HL-60 (cell line): ENCODE measurements at places on chromosomes 4 and X.

GRCh38 chr4:113094802-113095201 lies 45.3 kb downstream of the ANK2 start:
- DNase-seq, result no peak

DNA sequence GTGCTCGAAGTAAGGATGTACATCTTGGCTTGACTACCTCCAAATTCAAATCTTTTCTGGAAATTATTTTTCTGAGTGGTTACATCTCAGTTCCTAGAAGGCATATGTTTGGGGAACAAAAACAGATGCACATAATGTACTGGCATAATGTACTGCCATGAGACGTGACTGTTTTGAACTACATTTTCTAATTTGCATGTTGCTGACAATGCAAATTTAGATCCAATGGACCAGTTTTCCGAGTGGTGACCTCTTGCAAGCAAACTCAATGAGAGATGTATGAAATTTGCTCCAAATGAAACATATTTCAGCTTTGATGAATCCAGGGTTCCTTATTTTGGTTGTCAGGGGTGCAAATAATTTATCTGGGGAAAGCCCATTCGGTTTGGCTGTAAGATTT lies 694.3 kb downstream of the GRXCR1 start:
- no peak for DNase-seq

- DNase-seq, result no peak
Measured at GRCh38 chrX:131704136-131704695, 160.3 kb downstream of the OR13H1 start.

DNA sequence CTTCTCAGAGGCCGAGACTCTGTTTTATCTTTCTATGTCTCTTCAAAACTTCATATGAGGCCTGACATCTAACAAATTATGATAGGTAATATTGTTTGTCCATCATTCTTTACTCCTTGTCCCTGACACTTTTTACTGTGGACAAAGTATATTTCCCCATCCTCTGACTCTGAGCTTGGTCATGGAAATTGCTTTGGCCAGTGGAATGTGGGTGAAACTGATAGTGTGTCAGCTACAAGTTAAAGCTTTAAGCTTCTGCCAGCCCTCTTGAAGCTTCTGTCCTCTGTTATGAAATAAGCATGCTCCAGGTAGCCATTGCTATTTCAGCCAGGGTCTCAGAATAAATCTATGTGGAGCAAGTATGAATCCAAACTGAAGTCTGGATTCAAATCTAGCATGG lies 604.6 kb downstream of the BCOR start:
- no peak for DNase-seq

DNA sequence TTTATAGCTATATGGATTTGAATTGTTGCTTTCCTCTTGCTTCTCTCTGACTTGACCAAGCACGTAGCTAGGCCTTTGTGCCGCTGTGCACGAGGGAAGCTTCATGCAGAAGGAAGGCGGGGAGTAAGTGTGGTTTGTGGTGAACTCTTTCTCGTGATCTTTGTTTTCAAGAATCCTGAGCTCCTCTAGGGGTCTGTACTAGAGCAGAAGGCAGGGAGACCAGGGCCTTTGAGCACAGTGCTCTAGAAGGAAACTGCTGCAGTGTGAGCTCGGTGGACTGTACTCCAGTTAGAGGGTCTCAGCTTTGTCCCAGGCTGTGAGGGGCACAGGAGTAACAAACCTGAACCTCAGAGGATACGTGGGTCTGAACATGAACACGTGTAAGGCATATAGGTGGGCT lies 49.0 kb downstream of the AGA start:
- DNase-seq, result no peak

- peak; percentile 91 for DNase-seq
Measured at GRCh38 chrX:131830400-131831184, 192.5 kb upstream of the STK26 start.

DNA sequence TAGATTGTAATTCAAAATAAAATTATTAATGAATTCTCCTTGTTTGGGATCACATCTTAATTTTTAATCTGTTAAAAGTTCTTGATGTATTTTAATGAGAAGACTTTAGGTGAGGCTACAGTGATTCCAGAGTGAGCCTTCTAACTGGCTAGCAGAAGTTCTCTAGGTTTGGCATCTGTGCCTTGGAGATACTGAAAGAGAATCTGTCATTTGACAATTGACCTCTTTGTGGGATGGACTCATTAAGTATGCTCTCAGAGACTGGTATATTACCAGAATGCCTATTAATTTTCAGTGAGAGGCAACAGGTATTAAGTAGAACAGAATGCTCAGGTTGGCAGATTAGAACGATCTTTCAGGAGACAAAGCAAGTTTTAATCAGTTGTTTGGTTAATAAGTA lies 10.2 kb downstream of the CCNG2 start:
- DNase-seq, result no peak

DNA sequence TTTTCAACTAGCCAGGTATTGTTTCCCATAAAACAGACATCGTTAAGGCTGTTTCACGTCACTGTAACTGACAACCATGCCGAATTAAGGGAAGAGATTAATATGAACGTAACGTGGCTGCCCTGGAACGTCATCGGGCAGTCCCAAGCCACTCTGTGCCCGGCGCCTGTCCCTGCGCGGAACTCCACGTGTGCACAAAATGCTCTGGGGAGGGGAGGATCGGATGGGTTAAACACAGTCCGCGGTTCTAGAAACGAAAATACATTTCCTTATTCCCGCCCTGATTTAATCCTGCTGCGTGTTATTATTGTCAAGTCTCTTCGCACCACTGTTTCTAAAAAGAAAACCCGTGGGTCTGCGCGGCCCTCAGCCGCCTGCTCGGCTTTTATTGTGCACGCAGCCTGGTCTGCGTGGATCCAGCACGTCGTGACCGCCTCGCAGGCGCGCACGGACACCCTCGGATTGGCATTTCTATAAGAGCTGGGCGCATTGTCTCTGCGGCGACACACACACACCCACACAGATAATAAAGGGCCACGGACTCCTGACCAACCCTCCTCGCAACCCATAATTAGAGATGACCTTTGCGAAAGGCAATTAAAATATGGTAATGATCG lies 69.6 kb upstream of the BCOR start:
- no peak for DNase-seq

GRCh38 chrX:46180258-46180687 lies 364.9 kb downstream of the ZNF674 start:
- peak; percentile 85 for DNase-seq

GRCh38 chr4:64340218-64341110 lies 68.8 kb downstream of the TECRL start:
- no peak for DNase-seq

- peak; percentile 44 for DNase-seq
Measured at GRCh38 chr4:15416357-15417232, 11.2 kb upstream of the C1QTNF7 start.

GRCh38 chrX:10142041-10142599 lies 14.7 kb upstream of the CLCN4 start:
- no peak for DNase-seq

DNA sequence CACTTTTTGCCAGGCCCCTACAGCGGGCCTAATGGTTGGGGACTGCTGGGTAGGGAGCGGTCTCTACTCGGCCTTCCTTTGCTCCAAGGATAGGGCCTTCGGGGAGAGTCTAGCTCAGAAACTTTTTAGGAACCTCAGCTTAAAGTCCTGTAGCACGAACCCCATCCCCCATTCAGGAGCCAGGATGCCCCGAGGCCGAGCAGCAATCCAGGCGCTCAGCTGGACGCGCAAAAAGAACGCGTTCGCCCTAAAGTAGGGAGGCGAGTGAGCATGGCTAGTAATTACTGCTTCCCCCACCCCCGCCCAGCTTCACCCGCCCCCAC lies 9.7 kb downstream of the POU4F2 start:
- no peak for DNase-seq

DNA sequence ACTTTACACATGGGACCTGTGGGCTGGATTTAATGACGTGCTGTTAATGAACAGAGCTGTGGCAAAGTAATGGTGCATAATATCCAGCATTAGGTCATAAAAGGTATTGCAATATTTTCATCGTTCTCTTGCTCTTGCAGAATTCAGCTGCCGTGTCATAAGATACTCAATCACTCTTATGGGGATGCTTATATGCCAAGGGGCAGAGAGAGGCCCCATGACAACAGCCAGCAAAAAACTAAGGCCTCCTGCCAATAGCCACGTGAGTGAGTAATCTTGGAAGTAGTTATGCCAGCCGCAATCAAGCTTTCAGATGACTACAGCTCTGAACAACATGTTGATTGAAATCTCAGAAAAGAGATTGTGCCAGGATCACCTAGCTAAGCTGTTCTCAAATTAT lies 616.9 kb downstream of the FSTL5 start:
- no peak for DNase-seq

GRCh38 chr4:184154199-184154598 lies 63.5 kb downstream of the ENPP6 start:
- no peak for DNase-seq

- peak; percentile 12 for DNase-seq
Measured at GRCh38 chrX:64975491-64975890, 759 bp downstream of the ZC4H2 start.

DNA sequence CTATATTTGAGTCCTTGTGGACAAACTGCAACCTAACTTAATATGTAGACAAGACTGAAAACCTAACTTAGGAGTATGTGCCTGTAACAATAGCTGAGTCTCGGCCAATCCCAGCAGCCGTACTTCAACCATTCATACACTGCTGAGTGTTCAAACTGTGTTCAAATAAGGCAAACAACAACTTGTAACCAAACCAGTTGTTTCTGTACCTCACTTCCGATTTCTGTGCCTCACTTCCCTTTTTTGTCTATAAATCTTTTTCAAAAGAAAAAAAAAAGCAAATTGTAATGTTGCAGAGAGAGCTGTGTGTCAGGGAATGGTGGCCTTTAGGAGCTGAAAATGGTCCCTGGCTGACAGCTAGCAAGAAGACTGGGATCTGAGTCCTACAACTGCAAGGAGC lies 46.0 kb downstream of the GEMIN8 start:
- peak; percentile 0 for DNase-seq

GRCh38 chrX:17521871-17522693 lies 147.1 kb downstream of the NHS start:
- DNase-seq, result no peak

DNA sequence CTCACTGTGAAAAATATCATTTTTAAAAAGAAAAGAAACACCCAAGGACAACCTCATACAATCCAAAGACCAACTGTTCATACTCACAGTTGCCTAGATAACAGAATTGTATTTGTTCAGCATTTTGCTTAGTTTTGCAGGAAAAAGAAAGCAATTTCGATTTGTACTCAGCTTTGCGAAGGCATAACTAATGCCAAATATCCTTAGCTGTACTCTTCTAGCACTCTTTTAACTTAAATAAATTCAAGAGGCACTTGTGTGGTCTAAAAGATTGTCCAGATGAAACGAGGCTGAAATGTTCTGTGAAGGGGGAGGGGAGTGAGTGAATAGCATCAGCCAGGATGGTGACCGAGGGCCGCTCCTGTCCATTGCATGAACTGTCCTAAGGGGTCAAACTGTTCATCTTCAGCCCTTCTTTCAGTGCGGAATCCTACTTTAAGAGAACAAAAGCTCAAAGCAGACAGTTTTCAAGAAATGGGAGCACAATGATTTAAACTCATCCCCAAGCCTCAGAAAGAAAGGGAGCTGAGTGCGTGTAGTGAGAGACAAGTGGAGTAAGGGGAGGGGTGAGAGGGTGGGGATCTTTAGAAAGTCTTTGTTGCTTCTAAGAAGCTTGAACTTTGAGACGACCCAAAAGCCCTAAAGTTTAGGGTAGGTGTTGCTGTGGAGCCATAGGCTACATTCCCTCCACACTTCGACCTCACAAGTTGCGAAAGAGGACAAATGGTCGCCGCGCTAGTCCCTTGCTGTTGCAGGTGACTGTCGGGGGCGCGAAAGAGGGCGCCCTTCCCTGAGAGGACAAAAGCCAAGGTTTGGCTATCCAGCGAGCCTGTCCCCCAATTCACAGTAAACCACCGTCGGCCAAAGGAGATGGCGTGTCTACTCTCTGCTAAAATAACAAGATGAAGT lies 4.0 kb upstream of the NEUROG2 start:
- no peak for DNase-seq

DNA sequence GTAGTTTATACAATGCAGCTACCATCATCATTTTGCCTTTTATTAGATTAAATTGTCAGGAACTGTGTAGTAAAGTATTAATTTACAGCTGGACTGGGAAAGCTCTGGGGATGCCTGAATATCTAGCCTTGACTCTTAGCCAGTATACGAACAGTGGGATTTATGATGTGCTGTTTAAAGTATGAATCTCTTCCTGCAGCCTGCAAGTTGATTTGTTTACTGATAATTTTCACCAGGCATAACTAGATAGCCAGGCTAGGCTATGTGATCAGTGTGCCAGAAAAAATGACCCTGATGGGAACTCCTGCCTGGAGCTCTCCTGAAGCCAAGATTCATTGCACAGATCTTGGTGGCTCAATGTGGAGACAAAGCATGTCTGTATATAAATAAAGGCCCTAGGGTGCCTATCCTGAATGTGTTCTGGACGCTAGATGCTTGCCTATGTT lies 119.2 kb downstream of the SCLT1 start:
- DNase-seq, result no peak

DNA sequence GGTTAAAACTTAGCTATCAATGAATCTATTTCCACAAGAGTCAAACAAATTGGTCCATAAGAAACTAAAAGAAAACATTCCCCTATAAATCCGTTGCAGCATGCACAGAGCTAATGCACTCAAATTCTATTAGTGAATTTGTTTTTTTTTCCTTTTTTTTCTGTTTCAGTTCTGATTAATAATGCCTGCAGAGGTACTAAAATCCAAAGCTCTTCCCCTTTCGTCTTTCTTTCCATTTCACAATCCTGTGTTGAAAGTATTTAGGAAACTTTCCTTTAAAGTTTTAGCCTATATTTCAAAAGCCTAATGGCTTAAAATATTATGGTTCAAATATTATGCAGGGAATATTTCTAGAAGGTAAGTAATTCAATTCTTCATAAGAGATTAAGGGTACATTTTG lies 45.9 kb upstream of the VEGFD start:
- DNase-seq, result no peak

DNA sequence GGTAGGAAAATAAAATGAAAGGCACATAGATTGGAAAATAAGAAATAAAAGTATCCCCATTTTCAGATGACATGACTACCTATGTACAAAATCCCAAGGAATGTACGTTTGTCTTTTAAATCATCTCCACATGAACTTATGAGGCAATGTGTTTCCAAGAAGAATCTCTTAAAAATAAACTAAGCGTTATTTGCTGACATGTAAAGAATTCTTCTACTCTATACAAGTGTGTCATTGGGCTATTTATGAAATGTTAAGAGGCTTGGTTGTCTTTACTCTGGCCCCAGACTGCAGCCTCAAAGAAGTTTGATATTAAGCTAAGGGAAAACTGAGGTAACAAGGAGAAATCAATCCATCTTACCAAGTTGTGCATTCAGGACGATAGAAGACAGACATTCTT lies 17.1 kb downstream of the BEX3 start:
- no peak for DNase-seq

- no peak for DNase-seq
Measured at GRCh38 chr4:150136481-150136880, 58.2 kb downstream of the DCLK2 start.

DNA sequence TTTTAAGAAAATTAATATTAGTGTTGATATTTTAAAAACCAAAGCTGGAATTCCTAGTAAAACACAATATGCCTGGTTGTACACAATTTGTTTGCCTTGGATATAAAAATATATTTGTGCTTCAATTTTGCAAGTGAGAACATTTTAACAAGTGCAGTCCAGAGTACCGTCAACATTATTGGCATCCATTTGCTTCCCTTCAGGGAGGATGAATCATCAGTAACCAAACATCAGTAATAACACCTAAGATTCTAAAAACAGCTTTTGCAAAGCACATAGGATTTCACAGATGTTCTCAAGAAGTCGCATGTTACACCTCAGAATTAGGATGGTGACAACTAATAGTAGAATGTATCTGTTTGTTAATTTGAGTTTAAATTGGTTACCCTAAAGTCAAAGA lies 262.6 kb upstream of the BMP3 start:
- no peak for DNase-seq

- no peak for DNase-seq
Measured at GRCh38 chr4:166293556-166293955, 420.5 kb downstream of the TLL1 start.
